ENCODE measurements at places on chromosomes 16 and 17.

- DNase-seq, result no peak
Observed at GRCh38 chr17:39871801-39872200, 3.8 kb downstream of the ZPBP2 start.

- no peak for DNase-seq
Observed at GRCh38 chr16:89084814-89085612, 8.6 kb upstream of the ACSF3 start.

GRCh38 chr17:54920819-54921218 lies 20.2 kb downstream of the TOM1L1 start:
- DNase-seq, result no peak

DNA sequence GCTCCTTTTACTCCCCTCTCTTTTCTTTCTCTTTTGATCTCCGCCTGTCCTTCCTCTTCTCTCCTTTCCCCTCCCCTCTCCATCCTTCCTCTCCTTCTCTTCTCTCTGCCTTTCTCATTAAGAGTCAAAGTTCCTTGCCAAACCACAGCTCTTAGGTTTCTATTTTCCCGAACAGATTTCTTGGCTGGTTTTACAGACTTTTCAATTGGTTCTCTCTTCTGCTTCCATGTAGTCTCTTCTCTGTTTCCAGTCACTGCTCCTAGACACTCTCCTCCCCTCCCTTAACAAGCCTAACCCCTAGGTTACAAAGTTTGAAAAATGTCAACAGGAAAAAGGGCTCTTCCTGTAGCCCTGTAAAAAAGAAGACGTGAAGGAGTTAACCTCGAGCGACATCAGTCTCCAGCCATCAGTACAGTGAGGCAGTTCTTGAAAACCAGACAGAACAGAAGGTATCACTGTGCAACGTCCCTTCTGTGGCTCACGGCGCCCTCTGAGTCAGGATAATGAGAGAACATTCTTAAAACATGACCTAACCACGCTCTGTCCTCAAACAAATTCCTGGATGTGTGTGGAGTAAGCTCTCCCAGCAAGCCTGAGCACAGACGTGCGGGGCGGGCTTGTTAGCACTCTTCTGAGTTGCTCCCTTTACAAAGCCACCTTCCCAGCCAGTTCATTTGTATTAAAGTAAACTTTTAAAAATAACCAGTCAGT lies 11.6 kb upstream of the MARCHF10 start:
- DNase-seq, result peak; percentile 98

GRCh38 chr17:9671559-9671958 lies 26.2 kb downstream of the USP43 start:
- no peak for DNase-seq

DNA sequence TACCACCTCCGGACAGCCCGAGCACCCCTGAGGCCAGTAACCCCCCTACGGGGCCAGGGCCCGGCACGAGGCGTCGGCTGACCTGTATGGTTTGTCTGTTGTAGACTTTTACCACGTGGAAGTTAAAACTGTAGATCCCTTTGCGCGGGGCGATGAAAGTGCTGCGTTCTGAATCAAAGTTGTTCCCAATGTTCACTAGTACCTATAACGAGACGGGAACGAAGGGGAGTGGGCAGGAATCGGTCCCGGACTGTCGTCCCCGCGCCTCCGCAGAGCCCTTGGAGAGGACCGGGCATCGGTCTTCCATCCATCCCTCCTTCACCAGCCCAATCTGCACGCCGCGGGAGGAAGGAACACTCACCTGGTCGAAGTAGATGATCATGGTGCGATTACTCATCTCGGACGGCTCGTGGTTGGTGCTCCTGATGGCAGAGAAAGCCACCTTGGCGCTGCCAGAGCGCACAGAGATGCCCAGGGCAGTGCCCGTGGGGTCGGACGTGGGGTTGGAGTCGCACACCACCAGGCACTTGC lies 732 bp downstream of the CBLN1 start:
- DNase-seq, result no peak

- no peak for DNase-seq
Observed at GRCh38 chr16:30418350-30419181, 11.2 kb downstream of the ZNF771 start.

GRCh38 chr16:68331879-68332410 lies 21.1 kb downstream of the PRMT7 start:
- peak; percentile 41 for DNase-seq

DNA sequence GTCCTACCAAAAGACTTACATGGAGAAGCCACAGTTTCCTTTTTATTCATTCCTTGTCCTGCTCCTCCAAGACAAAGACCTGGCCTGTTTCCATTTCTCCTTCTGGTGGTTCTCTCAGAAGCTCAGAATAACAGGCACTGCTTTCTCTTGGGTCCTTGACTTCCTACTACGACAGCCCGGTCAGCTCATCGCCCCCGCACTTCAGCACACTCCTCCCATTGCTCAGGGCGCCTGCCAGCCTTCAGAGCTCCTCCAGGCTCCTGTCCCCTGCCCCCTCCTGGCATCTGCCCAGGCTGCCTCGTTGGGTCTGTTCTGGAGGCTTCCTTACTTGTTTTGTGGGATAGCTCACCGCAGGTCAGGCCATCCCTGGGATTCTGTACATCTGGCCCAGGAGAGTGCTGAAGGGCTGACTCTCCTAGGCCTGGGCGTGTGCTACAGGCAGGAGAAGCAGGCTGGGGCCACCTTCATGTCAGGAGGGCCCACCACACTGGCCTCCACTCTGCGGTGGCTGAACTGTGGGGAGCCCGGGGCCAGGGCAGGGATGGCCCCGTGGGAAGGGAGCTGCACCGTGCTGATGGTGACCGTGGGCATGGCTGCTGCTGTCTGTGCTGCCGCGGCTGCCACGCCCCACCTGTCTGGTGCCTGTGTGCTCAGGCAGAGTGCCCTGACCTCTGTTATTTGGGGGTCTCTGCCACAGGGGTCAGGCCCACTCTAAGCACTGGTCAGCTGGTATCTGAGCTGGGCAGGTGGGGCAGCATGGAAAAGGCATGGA lies 17.7 kb downstream of the TCF25 start:
- DNase-seq, result no peak

GRCh38 chr16:56732832-56733231 lies 2.9 kb downstream of the NUP93 start:
- DNase-seq, result no peak

DNA sequence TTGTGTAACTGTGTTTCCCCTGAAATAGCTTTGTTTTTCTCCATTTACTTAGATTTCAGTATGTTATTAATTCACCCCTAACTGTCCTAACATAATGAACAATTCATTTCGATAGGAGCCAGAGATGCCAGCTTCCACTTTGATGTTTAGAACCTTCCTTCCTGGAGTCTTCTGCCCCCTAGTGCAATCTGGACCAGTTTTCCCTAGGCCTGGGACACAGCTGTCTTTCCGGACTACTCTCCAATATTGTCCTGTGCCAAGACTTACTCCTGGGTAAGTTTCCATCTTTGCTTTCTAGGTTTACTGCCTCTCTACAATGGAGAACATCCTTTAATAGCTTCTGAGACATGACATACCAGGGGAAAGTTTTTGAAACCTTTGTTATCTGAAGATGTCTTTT lies 12.8 kb downstream of the RECQL5 start:
- no peak for DNase-seq

DNA sequence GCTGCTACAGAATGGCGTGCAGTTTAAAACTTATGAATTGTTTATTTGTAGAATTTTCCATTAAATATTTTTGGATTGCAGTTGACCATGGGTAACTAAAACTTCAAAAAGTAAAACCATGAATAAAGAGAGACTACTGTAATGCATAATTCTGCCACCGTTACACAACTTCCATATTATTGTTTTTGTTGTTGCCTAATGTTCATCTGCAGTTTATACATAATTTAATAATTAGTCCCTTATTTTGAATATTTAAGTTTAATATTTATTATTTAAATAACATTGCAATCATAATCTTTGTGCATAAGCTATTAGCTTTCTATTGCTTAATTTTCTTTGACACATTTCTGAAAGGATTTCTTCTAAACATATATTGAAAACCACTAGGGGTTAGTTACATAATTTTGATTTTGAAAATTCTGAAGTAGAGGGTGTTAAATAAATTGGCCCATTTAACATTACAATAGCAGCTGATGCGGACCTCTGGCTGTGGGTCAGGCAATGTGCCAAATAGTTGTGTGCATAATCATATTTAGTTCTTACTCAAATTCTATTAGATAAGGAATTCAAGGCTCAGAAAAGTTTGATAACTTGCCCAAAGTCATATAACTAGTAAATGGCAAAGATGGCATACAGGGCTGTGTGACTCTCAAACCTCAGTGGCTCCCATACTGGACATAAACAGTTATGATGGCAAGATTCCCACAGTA lies 31.1 kb downstream of the PPM1E start:
- DNase-seq, result peak; percentile 85

DNA sequence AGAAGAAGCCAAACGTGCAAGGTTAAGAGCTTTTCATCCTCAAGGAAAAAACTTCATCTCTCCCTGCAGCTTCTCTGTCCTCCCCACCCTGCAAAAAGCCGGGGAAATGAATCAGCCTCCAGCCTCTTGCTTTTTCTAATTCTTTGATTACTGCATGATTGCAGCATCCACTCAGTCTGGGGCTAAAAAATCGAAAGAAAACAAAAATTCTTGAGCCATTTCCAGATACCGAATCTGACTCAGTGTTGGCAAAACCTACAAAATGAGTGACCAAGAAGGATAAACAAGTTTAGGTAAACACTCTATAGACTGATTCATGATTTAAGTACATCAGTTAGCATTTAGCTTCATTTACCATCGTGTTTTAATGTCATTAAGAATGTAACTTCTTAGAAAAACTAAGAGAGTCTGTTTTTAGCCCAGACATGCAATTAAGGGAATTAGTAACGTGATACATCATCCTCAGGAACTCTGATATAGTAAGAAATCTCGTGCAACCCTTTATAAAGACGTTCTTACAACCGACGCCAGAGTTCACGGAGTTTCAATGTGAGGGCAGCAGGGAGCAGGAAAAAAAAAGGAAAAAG lies 287.3 kb upstream of the FOXF1 start:
- peak; percentile 82 for DNase-seq

DNA sequence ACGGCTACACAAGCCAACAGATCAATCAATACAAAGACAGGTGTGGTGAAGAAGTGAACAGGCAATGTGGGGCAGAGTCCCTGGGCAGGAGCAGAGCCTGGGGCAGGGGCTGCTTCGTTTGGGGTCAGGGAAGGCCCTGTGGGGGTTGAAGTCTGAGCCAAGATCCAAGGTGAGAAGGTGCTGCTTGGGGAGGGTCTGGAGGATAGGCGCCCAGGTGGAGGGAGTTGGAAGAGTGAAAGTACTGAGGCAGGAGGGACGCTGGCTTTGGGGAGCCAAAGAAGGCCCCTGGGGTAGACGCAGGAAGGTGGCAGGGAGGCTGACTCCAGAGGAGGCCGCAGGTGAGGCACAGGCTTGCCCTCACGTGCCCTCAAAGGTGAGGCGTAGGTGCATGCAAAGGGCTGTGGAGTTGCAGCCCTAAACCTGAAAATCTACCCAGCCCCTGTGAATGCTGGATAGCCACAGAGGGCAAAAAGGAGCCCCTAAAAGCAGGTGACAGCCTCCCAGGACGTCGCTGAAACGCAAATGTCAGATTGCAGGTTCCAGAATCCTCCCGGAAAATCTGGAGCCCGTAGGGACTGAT lies 33.3 kb downstream of the WFDC1 start:
- DNase-seq, result no peak

GRCh38 chr16:52366983-52367382 lies 180.0 kb downstream of the TOX3 start:
- DNase-seq, result no peak

DNA sequence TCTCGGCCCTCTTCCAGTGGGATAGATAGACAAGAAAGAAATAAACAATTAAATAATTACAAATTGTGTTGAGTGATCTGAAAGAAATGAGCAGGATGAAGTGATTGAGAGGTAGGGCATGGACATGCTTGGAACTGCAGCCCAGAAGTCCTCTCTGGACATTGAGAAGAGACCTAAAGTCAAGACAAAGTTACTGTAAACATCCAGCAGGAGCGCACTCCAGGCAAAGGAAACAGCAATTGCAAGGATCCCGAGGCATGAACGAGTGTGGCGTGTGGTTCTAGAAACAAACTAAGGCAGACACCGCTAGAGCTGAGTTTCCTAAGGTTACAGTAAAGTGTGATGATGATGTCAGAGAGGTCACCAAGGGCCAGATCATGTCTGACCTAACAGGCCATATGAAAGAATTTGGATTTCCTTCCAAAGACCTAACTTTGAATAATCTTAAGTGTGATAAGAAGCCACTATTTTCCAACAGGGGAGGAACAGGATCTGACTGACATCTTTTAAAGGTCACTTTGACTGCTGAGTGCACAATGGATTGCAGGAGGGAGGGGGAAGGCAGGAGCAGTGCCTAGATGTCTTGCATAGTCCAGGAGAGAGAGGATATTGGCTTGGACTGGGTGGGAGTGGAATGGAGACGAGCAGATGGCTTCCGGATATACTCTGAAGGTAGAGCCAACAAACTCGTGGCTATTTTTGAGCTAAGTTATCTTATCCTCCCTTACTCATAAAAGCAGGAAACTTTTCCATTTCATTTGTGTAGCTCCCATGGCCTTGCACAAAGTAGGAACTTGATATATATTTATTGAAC lies 19.0 kb downstream of the ABCC12 start:
- no peak for DNase-seq

- no peak for DNase-seq
Observed at GRCh38 chr16:67184453-67184994, 761 bp upstream of the MATCAP1 start.

GRCh38 chr17:46167826-46168569 lies 25.2 kb downstream of the KANSL1 start:
- DNase-seq, result peak; percentile 87

DNA sequence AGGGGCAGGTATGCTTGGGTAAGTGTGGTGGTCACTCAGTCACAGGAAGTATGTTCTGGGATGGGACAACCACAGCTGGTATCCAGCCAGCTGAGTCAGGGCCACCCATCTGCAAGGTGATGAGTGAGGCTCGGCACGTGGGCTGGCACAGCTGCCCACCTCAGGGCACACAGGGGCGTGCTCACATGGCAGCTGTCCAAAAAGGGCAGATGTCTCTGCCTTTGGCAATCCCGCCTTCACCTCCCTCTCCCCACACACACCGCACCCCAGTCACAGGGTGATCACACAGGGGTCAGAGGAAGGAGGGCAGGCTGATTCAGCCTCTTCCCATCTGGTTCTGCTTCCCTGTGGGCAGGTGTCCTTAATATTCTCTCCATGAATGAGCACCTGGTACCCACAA lies 85.9 kb upstream of the TOB1 start:
- peak; percentile 19 for DNase-seq

DNA sequence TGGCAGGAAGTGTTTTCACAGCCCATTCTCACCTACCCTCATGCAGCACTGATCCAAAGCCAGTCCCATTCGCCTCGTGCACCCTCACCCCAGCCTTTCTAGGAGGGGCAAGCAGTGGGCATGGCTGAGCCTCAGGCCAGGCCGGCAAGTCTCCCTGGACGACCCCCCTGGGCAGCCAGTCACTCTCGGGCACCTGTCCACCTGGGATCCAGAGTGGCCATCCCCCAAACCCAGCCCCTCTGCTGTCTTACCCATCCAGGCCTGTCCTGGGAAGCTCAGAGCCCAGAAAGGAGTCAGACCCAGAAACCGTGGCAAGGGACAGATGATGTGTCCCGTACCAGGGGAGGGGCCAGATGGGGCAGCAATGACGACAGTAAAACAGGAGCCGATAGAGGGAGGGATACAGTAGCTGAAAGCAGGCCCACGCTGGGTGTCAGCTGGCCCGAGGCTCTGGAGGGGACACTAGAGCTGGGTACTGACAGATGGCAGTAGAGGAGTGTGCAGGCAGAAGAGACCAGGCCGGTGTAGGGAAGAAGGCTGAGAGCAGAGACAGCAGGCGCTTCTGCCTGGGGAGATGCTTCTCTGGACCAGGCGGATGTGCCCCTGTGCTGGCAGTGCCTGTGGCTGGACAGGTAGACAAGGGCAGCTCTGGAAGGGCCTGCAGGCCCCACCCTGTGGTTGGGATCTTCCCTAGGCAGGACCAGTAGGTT lies 5.8 kb downstream of the CMTM3 start:
- no peak for DNase-seq

Measured in fibroblast of skin of back (primary cell).